ENCODE measurements at places on chromosomes 1 and 21.
A peak's percentile ranks its signal among the peaks of the same experiment; 100 is the strongest.

- DNase-seq, result no peak
These were observed 247.1 kb downstream of the CHRM3 start for GRCh38 chr1:239633432-239633831.

DNA sequence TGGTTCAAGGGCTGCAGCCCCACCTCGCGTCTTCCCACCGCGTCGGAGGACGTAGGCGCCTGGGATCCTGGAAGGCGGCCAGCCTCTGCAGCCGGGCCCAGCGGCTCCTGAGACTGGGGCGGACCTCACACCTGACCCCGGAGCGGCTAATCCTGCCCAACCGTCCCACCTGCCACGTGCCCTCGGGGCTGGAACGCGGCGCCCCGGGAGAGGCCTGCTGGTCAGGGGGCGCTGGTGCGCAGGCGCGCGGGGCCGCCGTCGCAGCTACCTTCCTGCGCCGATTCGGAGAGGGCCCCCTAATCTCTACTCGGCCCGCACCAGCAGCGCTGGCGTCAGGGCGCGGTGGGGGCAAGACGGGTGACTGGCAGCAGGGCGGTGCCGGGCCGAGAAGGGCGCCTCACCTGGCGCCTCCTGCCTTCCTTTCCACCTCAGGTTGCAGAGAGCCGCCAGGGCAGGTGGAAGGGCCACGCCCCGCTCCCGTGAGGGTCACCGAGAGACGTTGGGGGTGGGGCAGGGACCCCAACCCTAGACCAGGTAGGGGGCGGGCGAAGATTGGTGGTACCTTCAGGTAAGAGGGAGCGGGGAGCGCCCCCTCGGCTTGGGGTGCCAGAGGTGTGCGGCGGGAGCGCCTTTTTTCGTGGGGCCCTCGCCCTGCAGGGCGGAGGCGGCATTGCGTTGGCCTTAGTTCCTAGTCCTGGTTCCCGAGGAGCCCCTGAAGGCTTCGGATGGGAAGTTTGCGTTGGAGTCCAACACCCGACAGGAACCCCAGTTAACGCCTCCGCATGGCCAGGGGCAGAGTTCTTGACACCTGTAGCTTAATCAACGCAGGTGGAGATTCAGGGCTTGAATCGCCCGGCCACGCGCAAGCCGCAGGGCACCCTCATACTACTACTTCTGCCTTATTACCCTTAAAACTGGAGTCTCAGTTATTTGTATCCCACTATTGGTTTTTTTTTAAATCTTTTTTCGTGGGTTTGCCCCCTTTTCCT lies at the start of gene TDRD5:
Gene TDRD5, plus strand, starts transcription at position 241 of the 989 bp plus-strand sequence. CDS start 784 bp downstream, outside the sequence.
- DNase-seq, result no peak

DNA sequence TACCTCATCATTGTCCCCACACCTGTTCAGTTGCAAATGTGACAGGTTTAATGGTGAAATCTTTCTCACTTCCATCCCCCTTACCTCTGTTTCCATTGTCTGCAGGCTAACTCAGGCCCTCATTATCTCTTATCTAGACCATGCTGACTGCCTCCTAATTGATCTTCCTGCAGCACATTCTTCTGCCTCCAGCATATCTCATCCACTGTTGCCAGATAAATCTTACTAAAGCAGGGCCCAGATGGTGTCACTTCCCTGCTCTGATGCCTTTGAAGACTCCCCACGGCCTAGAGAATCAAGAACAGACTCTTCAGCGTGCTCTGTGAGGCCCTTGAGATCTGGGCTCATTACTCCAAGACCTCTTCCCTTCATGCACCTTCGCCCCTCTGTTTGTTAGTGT lies 230.1 kb downstream of the DUSP10 start:
- no peak for DNase-seq

DNA sequence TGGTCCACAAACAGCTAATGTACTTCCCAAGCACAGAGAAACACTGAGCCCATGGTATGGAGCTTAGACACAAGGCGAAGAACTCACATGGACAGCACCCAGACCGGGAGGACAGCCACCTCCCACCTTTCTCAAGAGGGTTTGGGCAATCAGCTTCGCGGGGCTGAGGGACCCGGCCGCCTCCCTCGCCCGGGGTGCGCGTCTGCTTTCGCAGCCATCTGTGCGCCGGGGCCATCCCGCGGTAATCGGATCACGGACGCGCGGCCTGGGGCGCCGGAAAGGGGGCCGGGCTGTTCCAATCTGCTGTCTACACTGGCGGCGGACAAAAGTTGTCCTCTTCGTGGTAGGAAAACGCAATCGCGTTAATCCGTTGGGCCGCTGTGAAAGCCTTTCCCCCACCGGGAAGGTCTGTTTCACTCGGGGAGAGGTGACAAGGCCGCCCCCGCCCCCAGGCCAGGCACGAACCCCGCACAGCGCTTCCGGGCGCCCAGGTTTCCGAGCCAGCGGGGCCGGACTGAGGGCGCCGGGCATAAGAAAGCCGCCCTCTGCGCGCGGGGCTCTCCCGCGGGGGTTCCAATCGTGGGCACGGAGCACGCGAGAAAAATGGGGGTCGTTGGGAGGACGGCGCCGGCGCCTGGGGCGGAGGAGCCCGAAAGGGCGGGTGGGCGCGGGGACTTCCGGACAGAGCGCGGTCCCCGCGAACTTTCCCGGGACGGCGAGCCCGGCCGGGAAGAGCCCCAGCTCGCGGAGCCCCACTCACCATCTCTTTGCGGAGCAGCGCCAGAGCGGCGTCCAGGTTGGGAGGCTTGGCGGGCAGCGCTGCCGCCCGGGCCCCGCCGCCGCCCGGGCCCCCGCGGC lies 664 bp downstream of the FAM89A start:
- DNase-seq, result no peak

DNA sequence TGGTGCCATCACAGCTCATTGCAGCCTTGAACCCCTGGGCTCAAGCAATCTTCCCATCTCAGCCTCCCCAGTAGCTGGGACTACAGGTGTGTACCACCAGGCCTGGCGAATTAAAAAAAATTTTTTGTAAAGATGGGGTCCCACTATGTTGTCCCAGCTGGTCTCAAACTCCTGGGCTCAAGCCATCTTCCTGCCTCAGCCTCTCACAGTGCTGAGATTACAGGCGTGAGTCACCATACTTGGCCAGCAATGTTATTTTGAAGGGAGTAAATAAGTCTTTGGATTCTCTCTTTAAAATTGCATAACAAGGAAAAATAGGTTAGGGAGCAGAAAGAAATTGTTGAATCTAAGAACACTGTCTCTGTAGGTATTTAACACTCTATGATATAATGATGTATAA lies 111.3 kb downstream of the RPS6KC1 start:
- no peak for DNase-seq

DNA sequence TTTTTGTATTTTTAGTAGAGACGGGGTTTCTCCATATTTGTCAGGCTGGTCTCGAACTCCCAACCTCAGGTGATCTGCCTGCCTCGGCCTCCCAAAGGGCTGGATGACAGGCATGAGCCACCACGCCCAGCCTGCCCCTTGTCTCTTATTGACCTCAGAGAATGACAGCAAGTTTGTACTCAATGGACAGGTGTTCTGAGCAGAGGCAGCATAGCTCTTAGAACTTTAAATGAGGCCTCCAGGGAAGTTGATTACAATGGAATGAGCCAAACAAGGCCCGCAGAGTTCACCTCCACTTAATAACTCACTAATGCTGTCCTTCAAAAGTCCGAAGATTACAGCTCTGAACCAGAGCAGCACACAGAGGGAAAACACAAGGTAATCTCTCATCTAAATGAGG lies 10.9 kb downstream of the TMPRSS2 start:
- no peak for DNase-seq

DNA sequence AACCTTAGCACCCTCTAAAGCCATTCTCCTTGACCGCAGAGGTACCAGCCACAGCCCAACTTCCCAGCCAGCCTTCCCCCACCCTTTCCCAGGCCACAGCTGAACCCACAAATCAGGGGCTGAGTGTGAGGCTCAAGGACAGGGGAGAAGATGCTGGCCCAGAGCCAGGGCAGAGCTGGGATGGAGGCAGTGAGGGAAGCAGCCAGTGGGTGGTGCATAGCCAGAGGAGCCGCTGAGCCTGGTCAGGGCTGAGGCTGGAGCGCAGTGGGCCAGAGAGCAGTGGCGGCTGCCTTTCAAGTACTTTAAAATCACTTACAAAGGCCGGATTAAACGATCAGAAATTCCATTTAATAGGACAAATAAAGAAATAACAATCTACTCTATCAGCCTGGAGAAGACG lies 36.3 kb downstream of the DMAP1 start:
- no peak for DNase-seq

DNA sequence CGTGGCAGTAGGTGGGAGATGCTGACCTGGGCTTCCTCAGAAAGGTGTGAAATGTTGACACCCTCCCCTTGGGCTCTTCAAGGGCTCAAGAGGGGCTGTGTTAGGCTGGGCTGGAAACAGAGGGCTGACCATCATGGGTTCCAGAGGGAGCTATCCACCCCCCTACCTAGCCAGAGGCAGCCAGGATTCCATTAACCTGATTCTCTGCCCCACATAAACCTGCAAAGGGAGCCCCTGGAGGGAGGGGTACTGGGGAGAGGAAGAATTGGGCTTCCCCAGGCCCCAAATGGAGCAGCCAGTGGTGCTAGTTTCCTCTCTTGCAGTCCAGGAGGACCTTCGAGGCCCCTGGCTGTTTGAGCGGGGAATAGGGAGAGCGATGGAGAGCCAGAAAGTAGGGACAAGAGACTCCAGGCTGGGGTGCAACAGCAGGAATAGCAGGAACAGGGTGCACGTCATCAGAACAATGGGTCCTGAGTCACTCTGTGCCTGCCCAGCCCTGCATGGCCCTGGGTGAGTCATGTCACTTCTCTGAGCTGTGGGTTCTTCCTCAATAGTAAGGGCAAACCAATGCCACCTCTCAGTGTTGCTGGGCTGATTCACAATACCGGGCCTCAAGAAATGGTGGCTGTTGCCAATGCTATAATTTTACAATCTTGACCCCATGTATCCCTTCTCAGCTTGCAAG lies 121.2 kb downstream of the EPHB2 start:
- DNase-seq, result peak; percentile 88

DNA sequence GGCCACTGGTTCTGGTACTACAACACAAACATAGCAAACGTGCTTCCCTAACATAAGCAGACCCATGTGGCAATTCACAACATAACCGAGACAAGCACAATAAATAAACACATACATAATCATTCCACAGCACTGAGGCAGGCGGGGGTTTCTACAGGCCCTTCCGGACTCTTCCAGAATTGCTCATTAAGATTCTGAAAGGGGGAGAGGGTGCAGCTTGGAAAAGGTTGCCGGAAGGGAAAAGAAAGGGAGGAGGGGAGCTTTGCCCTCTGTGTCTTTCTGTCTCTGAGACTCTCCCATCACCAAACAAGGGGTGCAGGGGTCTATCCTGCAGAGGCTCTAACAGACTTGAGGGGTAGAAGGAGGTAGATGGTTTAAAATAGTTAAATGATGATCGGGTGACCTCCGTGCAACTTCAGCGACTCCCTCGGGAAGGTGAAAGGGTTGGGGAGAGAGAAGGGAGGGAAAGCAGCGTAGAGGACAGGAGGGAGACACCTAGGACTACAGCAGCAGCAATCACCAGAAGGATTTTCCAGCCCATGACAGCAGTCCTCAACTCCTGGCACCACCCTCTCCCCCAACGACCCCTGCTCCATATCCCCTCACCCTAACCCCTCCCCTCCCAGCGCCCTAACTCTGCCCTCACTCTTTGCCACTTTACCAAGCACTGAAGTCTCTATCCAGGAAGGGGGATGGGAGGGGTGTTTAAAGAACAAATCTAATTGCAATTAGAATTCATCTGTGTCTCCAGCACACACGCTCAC lies 365.5 kb upstream of the ESRRG start:
- DNase-seq, result no peak

GRCh38 chr1:65065524-65066418 lies 82.2 kb upstream of the AK4 start:
- no peak for DNase-seq

- DNase-seq, result no peak
These were observed 5.4 kb upstream of the COQ8A start for GRCh38 chr1:226934483-226935237.

DNA sequence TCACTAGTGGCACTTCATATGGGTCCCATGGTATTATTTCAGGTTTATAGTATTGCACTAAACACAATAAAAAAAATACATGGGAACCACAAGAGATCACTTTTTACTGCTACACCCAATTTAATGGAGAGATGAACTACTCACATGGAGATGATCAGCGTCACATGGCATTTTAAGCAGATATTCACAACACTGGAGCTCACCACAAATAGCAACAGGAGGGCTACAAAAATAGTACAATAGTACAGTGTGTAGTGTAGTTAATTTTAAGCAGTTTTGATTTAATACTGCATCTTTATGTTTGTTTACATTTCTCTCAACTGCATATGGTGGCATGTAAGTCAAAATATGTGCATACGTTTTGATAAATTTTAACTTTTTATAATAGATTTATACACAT lies 31.0 kb downstream of the SNX7 start:
- no peak for DNase-seq

GRCh38 chr1:177511036-177511435 lies 340.3 kb downstream of the BRINP2 start:
- DNase-seq, result no peak

DNA sequence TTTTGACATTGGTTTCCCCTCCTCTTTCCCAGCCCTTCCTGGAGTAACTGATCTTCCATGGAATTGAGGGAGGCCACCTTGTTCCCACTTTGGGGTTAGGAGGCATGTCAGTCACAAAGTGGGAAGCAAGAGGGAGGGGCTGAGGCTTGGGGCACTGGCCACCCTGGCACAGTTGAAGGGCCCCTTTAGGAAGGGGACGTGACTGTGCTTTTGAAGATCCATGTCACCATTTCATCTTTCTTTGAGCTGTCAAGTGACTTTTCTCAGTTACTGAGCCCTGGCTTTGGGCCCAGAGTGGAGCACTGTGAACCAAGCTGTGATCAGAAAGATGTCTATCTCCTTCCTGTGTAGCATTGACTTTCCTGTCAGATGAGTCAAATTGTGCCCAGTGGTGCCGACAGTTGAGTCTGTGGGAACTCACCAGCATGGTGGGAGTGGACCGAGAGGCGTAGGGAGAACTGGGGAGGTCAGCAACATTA lies 38.5 kb upstream of the TDRD10 start:
- DNase-seq, result no peak

GRCh38 chr1:74853756-74854155 lies 120.8 kb downstream of the TYW3 start:
- DNase-seq, result no peak

DNA sequence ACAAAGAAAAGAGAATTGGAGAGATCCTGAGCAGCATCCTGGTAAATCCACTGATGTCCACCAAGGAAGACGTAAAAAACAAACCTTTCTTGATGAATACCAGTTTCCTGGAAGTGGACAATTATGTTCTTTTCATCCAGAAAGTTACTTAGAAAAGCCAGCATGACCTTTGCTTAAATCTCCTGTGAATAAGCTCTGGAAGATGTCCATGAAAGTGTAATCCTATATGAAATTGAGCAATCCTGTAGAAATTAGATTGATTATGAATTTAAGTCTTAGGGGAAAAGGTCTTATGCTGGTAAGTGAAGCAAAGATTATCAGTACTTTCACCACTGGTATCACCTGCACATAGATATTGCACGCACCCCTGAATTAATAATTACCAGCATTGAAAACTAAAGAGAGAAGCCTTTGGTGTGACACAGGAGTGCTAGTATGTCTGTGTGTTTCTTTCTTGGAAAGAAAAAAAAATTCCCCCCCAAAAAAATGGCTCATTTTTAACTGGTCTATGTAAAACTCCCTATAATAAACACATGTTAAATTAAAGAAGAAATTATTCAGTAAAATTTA lies 164.5 kb upstream of the LHX8 start:
- DNase-seq, result no peak
